Fibroblast of lung (primary cell): ENCODE measurements at places on chromosomes 4 and X. TPM values are rescaled to one million over a fixed set of nuclear protein-coding genes. Genes with fewer than 3 reads are reported as not detected.

- no peaks in the 10 kb centered on the region for H3K4me1 ChIP-seq
- H3K27me3 ChIP-seq, result no peaks in the 10 kb centered on the region
- H3K4me3 ChIP-seq, result no peak overlapping the region
- DNase-seq, result no peak
Observed at GRCh38 chr4:2510351-2511259, 25.8 kb upstream of the FAM193A start.

- no peak overlapping the region for H3K4me3 ChIP-seq
- no peaks in the 10 kb centered on the region for H3K4me1 ChIP-seq
- no peaks in the 10 kb centered on the region for H3K36me3 ChIP-seq
- H3K27me3 ChIP-seq, result no peaks in the 10 kb centered on the region
Observed at GRCh38 chr4:151287409-151287808, 10.4 kb downstream of the PRSS48 start.

ZNF630 gene
- 2.1 and 4.3 TPM in 2 replicates for total RNA-seq

HTATSF1 gene
- 33.2 and 35.2 TPM in 2 replicates for total RNA-seq

GPR34 gene
- total RNA-seq, result not detected in 2 replicates

GRCh38 chr4:1948892-1949436 is 59.8 kb downstream of the NELFA start:
- no peak for DNase-seq
- no peaks in the 10 kb centered on the region for H3K4me1 ChIP-seq
- H3K27me3 ChIP-seq, result no peaks in the 10 kb centered on the region
- H3K4me3 ChIP-seq, result no peak overlapping the region
- no peak overlapping the region for H3K27ac ChIP-seq

- H3K4me3 ChIP-seq, result no peak overlapping the region
- H3K27me3 ChIP-seq, result no peaks in the 10 kb centered on the region
- H3K27ac ChIP-seq, result no peak overlapping the region
Observed at GRCh38 chr4:7766661-7767345, 172.9 kb downstream of the AFAP1 start.

GRCh38 chr4:54695337-54695736 is 37.6 kb downstream of the KIT start:
- no peak overlapping the region for H3K4me3 ChIP-seq
- no peaks in the 10 kb centered on the region for H3K36me3 ChIP-seq
- DNase-seq, result no peak
- no peaks in the 10 kb centered on the region for H3K27me3 ChIP-seq

- peaks cover 56% of the 10 kb centered on the region for H3K36me3 ChIP-seq
- no peaks in the 10 kb centered on the region for H3K4me1 ChIP-seq
- H3K27me3 ChIP-seq, result no peaks in the 10 kb centered on the region
- H3K4me3 ChIP-seq, result no peak overlapping the region
Observed at GRCh38 chr4:1979477-1980196, 29.1 kb downstream of the NELFA start.

AP1AR gene
- total RNA-seq, result 22.1 and 30.9 TPM in 2 replicates

DNA sequence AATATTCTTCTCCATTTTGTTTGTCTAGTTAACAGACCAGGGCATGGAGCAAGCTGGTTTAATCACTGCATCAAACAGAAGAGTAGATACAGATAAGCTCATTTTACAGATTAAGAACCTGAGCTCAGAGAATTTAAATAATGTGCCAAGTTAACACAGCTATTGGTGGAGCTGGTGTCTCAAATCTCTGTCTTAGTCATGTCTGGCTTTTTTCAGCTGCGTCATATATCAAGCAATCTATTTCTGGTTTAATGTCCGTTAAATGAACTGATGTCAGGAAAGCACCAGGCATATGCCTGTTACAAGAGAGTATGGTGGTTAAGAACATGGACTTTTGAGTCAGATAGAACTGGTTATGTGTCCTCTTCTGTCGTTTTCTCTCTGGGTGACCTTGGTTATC is 79.8 kb upstream of the ADGRA3 start:
- no peaks in the 10 kb centered on the region for H3K4me1 ChIP-seq
- H3K36me3 ChIP-seq, result no peaks in the 10 kb centered on the region
- no peaks in the 10 kb centered on the region for H3K27me3 ChIP-seq

SORBS2 gene
- 0.26 and 0.33 TPM in 2 replicates for total RNA-seq

ZNF157 gene
- 0.17 and 0.26 TPM in 2 replicates for total RNA-seq

BST1 gene
- total RNA-seq, result 14.6 and 15.7 TPM in 2 replicates

CNKSR2 gene
- 0.33 and 1.5 TPM in 2 replicates for total RNA-seq

DCAF12L2 gene
- total RNA-seq, result under 0.01 TPM in 1 of 2 replicates, not detected in the other

TASL gene
- total RNA-seq, result not detected in 2 replicates

GRCh38 chr4:48503233-48504025 is 13.4 kb downstream of the ZAR1 start:
- no peak overlapping the region for H3K27ac ChIP-seq
- no peak overlapping the region for H3K4me3 ChIP-seq
- no peaks in the 10 kb centered on the region for H3K36me3 ChIP-seq
- no peak for DNase-seq
- H3K27me3 ChIP-seq, result no peaks in the 10 kb centered on the region
- H3K4me1 ChIP-seq, result no peaks in the 10 kb centered on the region

GRCh38 chr4:79141530-79141929 is 184.3 kb downstream of the NAA11 start:
- H3K36me3 ChIP-seq, result no peaks in the 10 kb centered on the region
- H3K27ac ChIP-seq, result no peak overlapping the region
- DNase-seq, result peak; percentile 14
- no peaks in the 10 kb centered on the region for H3K27me3 ChIP-seq
- no peaks in the 10 kb centered on the region for H3K4me1 ChIP-seq
- no peak overlapping the region for H3K4me3 ChIP-seq

DNA sequence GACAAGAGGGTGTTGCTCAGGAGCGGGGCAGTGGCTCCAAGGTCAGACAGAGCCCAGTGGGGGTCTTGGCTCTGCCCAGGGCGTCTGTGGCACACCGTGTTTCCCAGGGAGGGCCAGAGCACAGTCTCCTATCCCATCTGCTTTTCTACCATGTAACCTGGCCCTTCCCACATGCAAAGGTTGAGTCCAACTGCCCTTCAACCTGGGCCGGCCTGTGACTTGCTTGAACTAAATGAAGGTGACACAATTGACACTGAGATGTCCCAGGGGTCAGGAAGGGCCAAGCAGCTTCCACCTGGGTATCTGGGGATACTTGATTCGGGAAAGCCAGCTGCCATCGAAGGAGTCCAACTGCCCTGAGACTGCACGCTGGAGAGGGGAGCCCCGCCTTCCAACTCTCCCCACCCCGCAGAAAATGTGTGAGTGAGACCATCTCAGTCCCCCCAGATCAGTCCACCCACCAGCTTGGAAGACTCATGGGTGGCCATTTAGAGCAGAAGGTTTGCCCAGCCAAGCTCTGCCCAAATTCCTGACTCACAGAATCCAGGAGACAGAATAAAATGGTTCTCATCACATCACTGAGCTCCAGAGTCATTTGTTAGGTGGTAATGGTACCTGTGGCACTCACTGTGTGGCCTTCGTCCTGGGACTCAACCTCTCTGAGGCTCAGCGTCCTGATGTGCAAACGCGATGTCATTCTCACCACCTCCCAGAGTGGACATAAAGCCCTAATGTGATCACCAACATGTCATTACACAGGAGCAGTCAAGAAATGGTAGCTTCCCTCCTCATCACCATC is 18.1 kb downstream of the PPP2R2C start:
- H3K27ac ChIP-seq, result no peak overlapping the region
- H3K4me1 ChIP-seq, result no peaks in the 10 kb centered on the region
- no peak for DNase-seq
- H3K36me3 ChIP-seq, result no peaks in the 10 kb centered on the region
- H3K27me3 ChIP-seq, result no peaks in the 10 kb centered on the region

GATA1 gene
- total RNA-seq, result not detected in 2 replicates

RPS6KA6 gene
- 3.3 and 4.5 TPM in 2 replicates for total RNA-seq

- H3K27ac ChIP-seq, result no peak overlapping the region
- H3K36me3 ChIP-seq, result no peaks in the 10 kb centered on the region
- H3K27me3 ChIP-seq, result no peaks in the 10 kb centered on the region
- no peaks in the 10 kb centered on the region for H3K4me1 ChIP-seq
- H3K4me3 ChIP-seq, result no peak overlapping the region
Observed at GRCh38 chr4:104571341-104571740, 76.6 kb upstream of the CXXC4 start.

GRCh38 chr4:26420913-26421312 is 69.4 kb downstream of the CCKAR start:
- DNase-seq, result peak; percentile 68
- H3K36me3 ChIP-seq, result peaks cover 3% of the 10 kb centered on the region
- no peak overlapping the region for H3K4me3 ChIP-seq
- peak overlapping the region; percentile 43 for H3K27ac ChIP-seq
- peaks cover 7% of the 10 kb centered on the region for H3K4me1 ChIP-seq

GRCh38 chr4:167274351-167274750 is 40.1 kb upstream of the SPOCK3 start:
- no peaks in the 10 kb centered on the region for H3K36me3 ChIP-seq
- DNase-seq, result peak; percentile 1
- no peak overlapping the region for H3K4me3 ChIP-seq
- H3K27me3 ChIP-seq, result no peaks in the 10 kb centered on the region
- no peaks in the 10 kb centered on the region for H3K4me1 ChIP-seq
- H3K27ac ChIP-seq, result no peak overlapping the region

DNA sequence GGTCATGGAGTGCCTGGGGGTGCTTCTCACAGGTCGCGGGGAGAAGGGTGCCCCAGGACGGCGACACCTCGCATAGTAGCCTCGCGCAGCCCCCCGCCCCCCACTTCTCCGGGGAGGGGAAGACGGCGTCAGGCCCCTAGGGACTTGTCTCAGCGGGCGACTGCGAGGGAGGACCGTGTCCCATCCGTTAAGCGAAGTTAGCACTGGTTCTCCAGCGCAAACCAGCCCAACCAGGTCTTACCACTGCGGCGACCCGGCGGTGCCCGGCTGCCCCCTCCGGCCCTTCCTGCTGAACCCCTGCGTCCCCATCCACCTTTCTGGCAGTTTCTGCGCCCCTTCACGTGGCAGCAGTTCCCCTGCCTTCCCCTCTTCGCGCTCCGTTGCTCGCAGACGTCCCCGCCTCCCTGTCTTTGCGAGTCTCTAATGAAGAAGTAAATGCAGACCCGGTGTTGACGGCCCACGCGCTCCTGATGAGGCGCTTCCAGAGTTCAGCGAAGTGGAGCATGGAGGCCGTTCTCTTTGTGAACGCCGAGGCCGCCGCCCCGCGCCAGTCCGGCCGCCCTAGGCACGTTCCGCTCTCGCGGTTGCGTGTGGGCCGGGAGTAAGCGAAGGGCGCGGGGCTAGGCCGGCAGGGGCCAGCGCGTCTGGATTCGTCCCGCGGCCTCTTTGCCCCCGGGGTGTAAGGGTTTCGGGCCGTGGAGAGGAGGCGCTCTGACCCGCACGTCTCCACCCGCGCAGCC is 3.0 kb downstream of the SLIT2 start:
- H3K36me3 ChIP-seq, result no peaks in the 10 kb centered on the region
- H3K27me3 ChIP-seq, result no peaks in the 10 kb centered on the region
- peak; percentile 45 for DNase-seq
- peak overlapping the region; percentile 75 for H3K27ac ChIP-seq
- peaks cover 6% of the 10 kb centered on the region for H3K4me1 ChIP-seq

DNA sequence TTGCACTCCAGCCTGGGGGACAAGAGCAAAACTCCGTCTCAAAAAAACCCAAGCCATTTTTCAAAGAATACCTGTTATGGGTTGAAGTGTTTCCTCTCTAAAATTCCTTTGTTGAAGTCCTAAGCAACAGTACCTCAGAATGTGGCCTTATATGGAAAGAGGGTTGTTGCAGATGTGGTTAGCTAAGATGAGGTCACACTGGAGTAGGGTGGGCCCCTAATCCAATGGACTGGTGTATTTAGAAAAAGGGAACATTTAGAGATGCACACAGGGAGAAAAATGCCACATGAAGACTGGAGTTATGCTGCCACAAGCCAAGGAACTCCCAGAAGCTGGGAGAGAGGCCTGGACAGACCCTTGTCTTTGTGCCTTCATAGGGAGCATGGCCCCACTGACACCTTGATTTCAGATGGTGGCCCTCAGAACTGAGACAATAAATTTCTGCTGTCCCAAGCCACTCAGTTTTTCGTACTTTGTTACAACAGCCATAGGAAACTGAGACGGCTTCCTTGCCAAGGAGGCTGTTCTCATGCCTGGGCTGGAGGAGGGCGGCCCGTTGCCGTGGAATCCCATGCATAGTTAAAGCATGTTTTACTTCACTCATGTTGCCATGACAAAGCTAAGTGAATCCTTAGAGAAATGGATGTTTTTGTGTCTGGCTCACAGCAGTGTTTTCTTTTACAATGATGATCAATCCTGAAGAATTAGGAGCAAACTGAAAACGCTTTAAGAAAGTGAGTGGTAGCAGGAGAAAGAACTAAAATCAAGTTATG is 16.5 kb downstream of the TRAPPC2 start:
- H3K27ac ChIP-seq, result peak overlapping the region; percentile 71
- no peak overlapping the region for H3K4me3 ChIP-seq
- H3K36me3 ChIP-seq, result no peaks in the 10 kb centered on the region

DNA sequence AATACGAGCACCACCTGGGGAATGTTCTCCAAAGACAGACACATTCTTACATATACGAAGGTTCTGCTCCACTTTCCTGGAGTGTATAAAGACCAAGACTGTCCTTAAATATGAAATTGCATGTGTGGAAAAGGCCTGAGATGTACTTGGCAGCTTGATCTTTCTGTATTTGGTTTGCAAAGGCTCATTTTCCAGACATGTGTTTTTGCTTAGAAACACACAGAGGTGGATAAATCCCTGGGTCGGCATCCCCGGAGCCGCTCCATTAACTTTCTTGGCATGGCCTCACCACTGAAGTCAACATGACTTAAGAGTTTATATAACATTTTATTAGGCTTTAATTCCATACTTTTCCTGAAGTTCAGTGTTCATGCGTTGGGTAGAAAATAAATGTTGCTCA is 239.4 kb downstream of the LDB2 start:
- DNase-seq, result no peak
- no peaks in the 10 kb centered on the region for H3K4me1 ChIP-seq
- H3K4me3 ChIP-seq, result no peak overlapping the region

DNA sequence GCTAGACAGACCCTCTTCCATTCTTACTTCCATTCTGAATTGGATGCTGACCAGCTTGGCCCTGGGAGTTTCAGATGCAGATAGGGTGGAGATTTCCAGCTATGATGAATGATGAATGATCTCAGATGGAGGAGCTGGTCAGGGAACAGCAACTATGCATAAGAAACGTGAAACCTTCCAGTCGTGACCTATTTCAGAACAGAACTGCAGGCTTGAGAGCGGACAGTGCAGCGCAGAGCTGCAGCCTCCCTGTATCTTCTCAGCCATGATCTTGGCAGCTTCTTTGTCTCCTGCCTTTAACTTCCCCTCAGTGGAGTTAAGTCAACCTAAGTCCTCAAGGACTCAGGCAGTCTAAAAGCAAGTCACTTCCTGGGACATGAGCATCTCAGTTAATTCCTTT is 43.3 kb upstream of the HAND2 start:
- no peak for DNase-seq
- H3K27me3 ChIP-seq, result no peaks in the 10 kb centered on the region
- no peak overlapping the region for H3K27ac ChIP-seq
- no peaks in the 10 kb centered on the region for H3K4me1 ChIP-seq
- no peaks in the 10 kb centered on the region for H3K36me3 ChIP-seq
- no peak overlapping the region for H3K4me3 ChIP-seq

F8A2 gene
- not detected in 2 replicates for total RNA-seq

DNA sequence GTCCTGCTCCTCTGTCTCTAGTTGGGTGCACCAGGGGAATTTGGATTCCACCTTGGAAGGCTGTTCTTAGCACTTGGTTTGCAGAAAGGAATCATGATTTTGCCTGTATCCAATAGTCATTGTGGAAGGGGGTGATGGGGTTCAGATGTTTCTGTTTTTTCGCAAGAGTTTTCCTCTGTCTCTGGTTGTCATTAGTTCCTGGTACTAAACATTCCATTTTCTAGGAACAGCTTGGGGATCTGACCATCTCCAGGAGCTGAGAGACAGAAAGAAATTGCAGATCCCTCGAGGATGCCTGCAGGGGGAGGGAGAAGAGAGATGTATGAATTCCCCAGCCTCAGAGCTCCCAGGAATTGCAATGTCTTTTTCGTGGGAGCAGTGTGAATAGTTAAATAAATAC is 70.9 kb downstream of the CYTL1 start:
- no peak for DNase-seq
- no peak overlapping the region for H3K4me3 ChIP-seq
- H3K27ac ChIP-seq, result no peak overlapping the region
- H3K4me1 ChIP-seq, result no peaks in the 10 kb centered on the region
- no peaks in the 10 kb centered on the region for H3K36me3 ChIP-seq

NAP1L2 gene
- 0.51 and 3.6 TPM in 2 replicates for total RNA-seq
